Stimulated activated CD8-positive, alpha-beta memory T cell treated with anti-CD3 and anti-CD28 coated beads, Interleukin-2, amount 100 ng/mL, for 1 hour (primary cell): ENCODE measurements at places on chromosomes 1 and 21.

DNA sequence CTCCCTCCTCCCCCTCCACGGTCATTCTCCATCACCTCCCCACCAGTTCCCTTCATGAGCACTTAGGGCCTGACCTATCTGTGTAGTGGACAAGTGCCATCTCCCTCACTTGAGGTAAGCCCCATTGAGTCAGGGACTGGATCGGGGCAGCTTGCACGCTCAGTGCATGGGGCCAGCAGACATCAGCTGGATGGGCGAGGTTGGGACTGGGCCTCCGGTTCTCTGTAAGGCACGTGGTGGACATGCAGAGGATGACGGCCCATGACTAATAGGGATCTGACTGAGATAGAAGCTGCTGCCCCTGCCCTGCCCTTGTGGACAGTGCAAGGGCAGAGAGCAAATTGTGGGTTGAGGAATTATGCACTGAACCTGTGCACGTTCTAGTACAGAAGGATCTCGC lies 120.4 kb upstream of the C1orf174 start:
- DNase-seq, result no peak

- DNase-seq, result no peak
Measured at GRCh38 chr21:45443595-45444181, 38.7 kb downstream of the COL18A1 start.

DNA sequence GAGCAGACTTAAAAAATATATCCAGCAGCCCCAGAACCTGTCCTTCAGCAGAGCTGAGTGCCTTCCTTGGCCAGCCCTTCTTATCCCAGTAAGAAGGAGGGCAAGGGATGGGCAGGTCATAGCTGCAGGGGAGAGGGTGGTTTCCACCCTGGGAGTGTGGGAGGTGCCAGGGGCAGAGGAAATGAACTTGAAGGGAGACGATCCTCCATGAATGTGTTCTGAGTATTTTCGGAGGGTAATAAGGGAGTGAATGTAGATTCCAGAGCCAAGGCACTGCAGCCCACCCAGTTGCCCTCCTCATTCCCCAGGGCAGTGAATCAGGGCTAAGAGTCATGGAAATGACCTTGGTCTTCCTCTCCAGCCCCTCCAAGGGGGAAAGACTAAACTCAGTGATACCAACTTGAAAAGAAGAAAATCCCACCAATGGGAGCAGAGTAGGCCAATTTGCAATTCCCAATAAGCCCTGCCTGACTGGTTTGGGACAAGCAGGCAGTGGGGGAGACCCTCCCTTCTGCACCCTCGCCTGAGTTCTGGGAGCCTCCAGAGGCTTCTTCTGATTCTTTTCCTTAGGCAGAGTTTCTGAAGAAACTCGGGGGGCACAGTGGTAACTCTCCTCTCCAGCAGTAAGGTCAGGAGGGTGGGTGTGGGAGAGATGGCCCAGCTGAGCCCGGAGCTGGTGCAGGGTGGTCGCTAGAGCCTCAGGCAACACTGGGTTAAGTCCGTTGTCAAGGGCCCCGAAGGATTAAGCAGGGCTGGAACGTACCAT lies 4.2 kb downstream of the MYOG start:
- no peak for DNase-seq

DNA sequence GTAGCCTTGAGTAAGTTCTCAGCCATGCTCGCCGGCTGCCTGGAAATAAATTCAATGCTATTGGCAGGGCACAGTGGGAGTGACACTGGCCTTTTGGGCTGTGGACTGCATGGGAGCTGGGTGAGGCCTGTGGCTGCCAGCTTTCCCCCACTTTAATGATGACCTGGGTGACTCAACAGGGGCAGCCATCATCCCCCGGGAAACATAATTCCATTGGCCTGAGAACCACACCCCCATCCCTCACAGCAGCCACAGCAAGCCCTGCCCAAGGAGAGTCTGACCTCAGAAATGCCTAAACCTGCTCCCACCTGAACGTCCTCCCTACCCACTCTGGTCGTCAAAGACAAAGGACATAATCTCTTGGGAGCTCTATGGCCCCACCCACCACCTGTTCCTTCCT lies 384.0 kb downstream of the LTN1 start:
- no peak for DNase-seq

GRCh38 chr1:92310185-92310597 lies 11.3 kb downstream of the RPAP2 start:
- DNase-seq, result no peak

GRCh38 chr1:89887270-89887669 lies 66.4 kb downstream of the LRRC8D start:
- DNase-seq, result no peak

DNA sequence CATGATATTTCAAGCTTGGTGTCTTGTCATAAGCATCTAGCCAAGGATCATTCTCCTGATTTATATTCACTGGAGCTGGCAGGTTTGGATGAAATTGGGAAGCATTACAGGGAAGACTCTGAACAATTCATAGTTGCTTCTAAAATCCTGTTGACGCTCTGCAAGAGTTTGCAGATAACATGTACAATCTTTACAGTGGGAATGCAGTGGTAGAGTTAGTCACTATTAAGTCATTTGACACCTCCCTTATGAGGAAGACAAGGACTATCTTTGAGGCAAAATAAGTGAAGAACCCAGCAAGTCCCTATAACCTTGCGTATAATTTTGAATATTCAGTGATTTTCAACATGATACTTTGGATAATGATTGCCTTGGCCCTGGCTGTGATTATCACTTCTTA lies 45.3 kb upstream of the CRB1 start:
- DNase-seq, result no peak

DNA sequence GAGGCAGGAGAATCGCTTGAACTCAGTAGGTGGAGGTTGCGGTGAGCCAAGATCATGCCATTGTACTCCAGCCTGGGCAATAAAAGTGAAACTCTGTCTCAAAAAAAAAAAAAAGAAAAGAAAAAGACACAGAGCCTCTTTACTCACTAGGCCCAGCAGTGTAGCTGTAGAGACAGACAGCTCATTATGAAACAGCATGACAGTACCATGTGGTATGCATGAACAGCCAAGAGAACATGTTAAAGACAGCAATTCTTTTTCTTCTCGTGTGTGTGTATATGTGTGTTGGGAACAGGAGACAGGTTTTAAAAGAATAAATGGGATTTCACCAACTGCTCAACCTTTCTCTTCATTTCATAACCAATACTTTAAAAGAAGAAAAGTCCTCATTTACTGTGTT lies 118.8 kb downstream of the PIK3R3 start:
- DNase-seq, result no peak
